ENCODE measurements at places on chromosomes 12 and 14. TPM values are rescaled to one million over a fixed set of nuclear protein-coding genes. Genes with fewer than 3 reads are reported as not detected.

DNA sequence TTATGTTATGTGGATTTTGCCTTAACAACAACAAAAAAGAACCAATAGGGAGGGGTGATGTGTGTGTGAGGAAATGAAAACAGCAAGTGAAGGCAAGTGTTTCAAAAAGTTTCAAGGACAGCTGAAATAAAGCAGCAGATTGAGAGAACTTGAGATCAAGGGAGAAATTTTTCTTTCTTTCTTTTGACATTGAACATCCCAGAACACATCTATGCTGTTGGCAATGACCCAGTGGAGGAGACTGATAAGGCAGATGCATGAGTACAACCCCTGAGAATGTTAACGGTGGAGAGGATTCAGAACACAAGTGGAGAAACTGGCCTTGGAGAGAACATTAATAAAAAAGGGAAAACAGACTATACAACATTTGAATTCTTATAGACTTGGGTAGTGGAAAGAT is 2.9 kb downstream of the LLPH start:
- no peak for DNase-seq

GRCh38 chr14:95462491-95462890 is 54.0 kb downstream of the SYNE3 start:
- DNase-seq: no peak

The DTX1 gene
- total RNA-seq: 4.3 TPM

- DNase-seq: no peak
Observed at GRCh38 chr14:33992274-33993007, 41.6 kb upstream of the EGLN3 start.

- DNase-seq: no peak
Observed at GRCh38 chr14:69858801-69859200, 20.4 kb upstream of the SMOC1 start.

The RNASE9 gene
- not detected for total RNA-seq
